ENCODE measurements at places on chromosomes 1 and 21.

DNA sequence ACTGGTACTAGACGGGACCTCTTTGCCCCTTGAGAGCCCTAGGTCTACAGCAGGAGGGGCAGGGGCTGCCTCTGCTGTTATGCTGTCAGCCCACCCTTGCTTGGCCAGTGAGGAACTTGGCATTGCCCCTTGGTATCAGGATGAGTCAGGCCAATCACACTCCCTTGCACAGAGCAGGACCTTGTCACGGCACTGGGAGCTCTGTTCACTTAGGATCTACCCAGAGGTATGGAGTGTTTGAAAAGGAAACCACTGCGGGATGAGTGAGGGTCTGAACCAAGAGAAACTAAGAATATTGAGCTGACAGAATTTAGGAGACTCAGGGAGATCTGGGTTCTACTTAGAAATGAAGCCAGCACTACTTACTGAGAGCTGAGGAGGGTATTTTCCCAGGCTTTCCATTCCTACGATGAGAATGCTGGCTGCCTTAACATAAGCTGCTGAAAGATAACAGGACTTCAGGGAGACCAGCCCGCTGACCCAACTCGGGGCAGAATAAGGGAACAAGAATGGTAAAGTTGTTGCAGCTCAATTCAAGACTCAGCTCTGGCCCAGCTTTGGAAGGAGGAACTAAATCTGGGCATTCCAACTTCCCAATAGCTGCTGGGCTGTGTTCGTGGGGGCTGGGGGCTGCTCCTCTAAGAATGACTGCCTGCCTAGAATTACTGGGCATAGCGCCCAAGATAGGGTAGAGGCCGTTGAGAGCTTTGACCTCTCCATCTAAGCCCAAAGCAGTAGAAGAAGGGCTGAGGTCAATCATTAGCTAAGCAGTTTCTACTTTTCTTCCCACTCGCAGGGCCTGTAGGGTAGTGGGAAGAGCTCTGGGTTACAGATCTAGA is 1.5 kb downstream of the FABP3 start:
- no peak for ATAC-seq

DNA sequence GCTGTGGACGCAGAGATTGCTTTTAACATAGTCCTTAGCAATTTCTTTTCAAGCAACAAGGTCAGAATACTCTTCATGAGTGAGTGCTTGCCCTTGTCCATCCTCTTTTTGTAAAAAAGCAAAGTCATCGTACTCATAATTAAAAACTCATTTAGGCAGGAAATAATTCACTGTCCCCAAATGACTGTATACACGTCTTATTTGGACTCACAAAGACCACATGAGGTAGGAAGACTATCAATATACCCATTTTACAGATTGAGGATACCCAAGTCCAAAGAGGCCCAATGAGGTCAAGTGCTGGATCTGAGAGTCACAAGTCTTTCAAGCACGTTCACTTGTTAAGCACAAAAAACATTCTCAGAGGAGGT is 13.2 kb downstream of the ITPKB start:
- peak; percentile 33 for ATAC-seq

GRCh38 chr1:52041551-52042185 is 8.1 kb upstream of the KTI12 start:
- ATAC-seq: no peak

DNA sequence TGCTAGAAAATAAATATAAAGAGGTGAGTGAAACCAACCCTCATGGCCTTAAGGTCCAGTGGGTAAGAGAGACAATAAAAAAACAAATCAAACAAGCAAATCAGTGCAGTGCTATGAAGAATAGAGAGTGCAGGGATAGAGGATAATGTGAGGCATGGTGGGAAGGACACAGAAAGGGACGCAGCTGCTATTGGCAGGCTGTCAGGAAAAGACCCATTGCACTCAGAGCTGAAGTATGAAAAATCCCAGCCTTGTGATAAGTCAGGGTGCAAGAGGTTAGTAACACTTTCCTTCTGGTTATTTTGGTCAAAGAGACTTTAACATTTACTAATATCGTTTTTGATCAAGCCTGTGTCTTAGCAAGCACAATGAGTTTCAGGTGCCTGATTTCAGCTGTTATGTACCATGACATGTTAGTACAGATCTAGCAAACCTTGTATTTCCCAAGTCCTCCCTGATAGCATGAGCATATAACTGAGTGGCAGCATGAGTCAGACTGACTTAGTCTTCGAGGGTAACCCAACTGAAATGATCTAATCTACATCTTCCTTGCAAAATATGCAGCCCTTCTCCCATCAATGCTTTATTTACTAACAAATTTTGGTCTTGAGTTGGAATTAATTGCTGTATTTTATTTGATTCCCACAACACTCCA is 31.7 kb downstream of the CHML start:
- peak; percentile 42 for ATAC-seq

GRCh38 chr1:98793136-98793535 is 131.6 kb downstream of the SNX7 start:
- no peak for ATAC-seq

- ATAC-seq: no peak
Observed at GRCh38 chr1:59113876-59114457, 182.9 kb upstream of the FGGY start.

DNA sequence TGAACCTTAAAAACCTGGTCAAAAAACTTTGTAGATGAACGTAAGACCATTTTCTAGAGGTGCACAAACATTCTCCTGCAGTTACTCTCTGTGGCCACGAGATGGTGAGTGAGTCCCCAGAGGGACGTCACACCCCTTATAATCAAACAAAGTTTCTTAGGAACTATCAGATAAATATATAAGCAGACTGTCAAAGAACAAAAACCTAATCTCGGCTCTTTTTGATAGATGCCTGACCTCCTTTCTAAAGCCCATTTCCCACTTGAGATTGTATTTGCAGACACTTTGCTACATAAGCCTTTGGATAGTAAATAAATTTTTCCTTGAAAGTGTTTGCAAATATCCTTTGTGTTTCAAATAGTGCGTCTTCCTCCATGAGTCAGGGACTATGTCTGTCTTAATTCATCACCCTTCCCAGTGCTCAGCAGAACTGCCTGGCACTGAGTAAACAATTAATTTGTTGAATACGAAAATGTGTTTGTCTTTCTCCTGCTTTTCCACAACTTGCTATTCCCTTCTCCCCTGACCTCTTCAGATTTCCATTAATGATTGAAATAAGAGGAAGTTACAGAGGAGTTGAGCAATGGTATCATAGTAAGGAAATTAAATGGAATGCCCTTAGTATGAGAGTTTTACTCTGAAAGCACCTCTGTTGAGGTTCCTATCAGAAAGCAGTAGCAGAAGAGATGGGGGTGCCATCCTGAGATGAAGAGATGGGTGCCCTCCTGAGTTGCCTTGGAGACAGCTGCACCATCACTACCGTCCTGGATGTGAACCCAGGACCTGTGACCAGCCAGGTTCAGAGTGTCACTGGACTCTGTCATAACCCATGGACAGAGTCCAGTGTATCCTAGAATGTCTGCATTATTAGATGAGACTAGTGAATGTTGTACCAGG is 57.8 kb upstream of the RAVER2 start:
- ATAC-seq: peak; percentile 39

DNA sequence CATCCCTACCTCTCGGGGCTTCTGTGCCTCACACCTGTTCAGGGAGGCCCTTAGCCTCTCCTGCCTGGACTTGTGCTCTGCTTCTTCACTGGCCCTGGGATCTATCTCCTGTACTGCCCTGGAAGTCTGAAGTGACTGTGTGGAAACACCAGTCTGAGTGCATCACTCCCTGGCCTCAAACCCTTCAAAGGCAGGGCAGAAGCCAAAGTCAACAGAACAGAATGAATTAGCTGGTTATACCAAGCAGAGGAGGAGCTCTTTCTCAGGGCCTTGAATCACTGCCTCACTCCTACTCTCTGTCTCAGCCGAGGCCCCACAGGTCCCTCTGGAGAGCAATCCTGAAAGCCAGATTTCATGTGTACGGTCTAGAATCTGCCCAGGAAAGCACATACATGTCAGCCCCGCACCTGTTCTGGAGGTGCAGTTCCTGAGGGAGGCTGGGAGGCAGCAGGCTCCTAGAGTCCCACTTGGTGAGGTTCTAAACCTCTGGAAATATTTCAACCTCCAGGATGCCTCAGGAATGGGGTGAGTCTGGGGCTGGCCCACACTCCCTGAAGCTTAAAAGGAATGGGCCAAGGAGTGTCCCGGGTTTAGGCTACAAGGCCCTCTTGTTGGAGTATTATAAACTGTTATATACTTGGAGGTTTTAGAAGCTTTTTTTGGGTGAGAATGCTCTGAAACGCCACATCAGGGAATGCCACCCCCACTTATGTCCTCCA is 98.3 kb downstream of the ABCA4 start:
- no peak for ATAC-seq

- ATAC-seq: no peak
Observed at GRCh38 chr1:4965346-4966075, 311.1 kb downstream of the AJAP1 start.

- peak; percentile 53 for ATAC-seq
Observed at GRCh38 chr1:12171206-12172041, 4.6 kb downstream of the TNFRSF1B start.

GRCh38 chr1:234234199-234234598 is 139.1 kb upstream of the COA6 start:
- ATAC-seq: no peak

DNA sequence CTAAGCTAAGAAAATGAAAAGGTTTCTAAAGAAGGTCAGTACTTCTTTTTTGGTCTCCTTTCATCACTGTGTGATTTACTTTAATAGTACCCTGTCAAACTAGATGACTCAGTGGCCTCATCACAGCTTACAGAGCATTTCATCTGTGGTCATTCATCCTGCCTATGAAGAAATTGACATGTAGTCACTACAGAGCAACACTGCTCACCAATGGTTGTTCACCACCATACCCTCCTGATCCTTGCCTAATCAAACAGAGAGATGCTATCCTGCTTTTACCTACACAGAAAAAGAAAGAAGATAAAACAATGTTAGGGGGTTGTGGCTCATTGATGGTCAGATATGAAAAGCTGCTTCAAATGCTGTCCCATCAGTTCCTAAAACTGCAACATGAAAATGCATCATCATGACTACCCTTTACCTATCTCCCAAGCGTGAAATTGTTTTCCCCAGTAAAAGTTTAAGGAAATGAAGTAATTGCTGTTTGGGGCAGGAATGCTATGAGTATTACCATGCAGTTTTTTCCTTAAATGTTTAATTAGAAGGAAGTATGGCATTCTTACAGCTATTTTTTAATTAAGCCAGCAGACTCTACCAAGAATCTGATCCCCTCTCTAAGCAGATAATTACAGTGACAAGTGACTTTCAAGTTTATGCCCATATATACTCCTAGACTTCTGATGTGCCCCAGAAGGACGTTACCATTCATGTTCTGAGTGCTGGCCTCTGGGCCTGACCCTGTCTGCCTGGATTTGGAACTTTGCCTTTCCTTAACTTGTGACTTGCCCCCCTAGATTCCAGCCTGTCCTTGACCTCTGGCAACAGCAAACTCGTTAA is 46.1 kb upstream of the FBXO28 start:
- ATAC-seq: peak; percentile 41

DNA sequence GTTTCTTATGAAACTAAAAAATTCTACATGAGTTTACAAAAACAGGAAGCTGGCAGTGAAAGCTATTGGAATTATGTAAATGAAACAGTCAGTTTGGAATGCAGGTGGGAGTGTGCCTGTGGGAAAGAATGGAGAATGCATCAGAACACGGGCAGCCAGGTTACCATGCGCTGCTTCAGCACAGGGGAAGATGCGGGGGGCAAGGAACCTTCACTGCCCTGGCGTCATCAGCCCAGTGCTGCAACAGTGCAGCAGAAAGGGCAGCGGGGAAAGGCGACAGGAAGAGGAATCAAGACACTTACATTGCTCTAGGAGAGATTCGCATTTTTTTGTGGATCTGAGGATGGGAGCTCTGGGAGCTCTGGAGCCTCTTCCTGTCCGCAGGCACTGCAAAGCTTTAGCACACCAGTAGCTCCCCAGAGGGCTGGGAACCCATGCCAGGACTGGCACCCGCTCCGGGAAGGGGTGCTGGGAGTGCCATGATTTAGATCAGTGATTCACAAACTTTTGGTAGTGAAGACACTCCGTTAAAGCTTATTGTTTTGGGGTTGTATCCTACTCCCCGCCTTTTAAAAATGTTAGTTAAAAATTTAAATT is 64.1 kb upstream of the WDR26 start:
- no peak for ATAC-seq

DNA sequence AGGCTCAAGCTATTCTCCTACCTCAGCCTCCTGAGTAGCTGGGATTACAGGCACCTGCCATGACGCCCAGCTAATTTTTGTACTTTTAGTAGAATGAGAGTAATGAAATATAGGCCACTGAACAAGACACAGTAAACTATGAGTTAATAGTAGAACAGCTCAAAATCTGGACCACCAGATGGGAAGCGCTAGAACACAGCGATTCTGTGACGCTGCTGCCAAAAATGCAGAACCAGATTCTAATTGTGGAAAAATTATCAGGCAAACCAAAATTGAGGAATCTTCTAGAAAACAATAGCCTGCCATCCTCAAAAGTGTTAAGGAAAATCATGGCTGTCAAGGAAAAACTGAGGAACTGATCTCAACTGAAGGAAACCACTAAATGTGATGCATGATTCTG is 111.4 kb upstream of the TIAM1 start:
- ATAC-seq: no peak

DNA sequence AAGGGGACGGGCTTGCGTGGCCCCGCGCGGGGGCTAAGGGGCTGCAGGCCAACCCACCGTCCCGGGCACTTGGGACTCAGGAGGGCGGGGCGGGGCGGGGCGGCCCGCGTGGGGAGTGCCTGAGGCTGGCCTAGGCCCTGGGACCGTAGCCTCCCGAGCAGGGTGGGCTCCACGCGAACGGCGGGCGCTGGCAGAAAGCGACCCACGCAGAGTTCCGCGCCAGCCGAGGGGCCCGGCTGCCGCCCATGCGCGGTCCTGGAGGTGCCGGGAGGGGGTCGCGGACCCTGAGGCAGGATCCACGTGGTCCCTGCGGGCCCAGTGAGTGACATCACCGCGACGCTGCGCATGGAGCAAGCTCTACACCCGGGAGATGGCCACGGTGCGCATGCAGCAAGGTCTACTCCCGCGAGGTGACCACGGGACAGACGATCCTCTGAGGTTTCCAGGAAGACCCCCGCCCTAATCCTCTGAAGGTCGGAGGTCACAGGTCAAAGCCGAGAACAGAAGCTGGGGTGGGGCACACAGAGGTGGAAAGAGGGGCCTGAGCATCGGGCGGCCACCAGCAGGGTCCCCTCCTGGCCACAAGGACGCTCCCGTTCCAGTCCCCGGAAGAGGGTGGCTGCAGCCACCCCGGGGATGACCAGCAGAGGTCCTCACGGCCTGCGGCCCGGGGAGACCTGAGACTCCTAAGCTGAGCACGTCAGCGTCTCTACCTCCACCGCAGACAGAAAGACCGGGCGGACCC is 13.5 kb upstream of the SLC19A1 start:
- ATAC-seq: peak; percentile 42
